DMS53 (cell line): ENCODE measurements at places on chromosomes 3 and 15.

- DNase-seq, result no peak
Observed at GRCh38 chr3:47731061-47731460, 50.6 kb downstream of the SMARCC1 start.

DNA sequence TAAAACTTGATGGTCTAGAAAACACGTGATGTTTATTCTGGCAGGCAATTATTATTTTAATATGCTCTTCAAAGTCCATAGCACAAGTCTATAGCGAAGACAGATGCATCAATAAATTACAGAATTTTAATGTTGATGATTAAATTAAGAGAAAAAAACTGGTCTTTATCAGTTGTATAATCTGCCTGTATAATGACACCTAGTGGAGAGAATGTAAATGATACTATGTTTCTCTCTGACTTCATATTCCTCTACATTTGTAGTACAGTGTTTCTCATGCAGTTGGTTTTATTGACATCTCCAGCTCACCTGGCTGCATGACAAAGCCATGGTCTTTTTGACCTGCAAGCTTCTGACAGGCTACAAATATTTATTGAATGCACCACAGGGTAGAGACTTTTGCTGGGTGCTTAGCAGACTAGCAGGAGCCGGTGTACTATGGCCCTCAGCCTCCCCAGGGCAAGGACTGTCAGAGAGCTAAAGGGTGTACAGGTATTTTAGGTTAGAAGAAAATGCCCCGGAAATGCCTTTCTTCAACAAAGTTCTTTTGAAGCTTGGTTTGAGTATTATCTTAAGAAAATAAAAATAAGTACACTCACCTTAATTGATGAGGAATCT is 289.9 kb downstream of the GAP43 start:
- peak; percentile 46 for DNase-seq

GRCh38 chr3:52004163-52004787 is 8.6 kb upstream of the RPL29 start:
- no peak for DNase-seq

GRCh38 chr15:90058308-90058707 is 44.0 kb downstream of the IDH2 start:
- DNase-seq, result no peak

GRCh38 chr3:1216856-1217255 is 124.0 kb downstream of the CNTN6 start:
- DNase-seq, result no peak

GRCh38 chr3:197878427-197878826 is 71.6 kb upstream of the RPL35A start:
- no peak for DNase-seq
